ENCODE measurements at places on chromosomes 16 and 17. TPM values are rescaled to one million over a fixed set of nuclear protein-coding genes. Genes with fewer than 3 reads are reported as not detected.

DNA sequence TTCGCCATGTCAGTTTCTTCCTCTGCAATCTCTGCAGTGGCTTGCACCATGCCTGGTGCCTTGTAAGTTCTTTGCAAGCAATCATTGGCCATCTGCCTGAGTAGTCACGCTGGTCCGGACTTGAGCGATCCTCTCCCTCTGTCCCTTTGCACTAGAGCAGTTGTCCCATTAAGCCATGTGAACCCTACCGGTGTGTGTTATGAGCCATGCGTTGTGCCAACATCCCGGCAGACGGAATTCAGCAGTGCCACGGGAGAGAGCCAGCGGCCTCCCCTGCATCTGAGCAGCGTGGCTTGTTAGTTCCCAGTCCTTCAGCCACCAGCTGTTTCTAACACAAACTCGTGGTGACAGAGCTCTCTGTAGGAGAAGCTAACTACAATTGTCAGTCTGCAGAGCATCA lies 275.1 kb upstream of the HSBP1 start:
- H3K4me1 ChIP-seq = peaks cover 7% of the 10 kb centered on the region
- H3K4me3 ChIP-seq = no peak overlapping the region
- no peak overlapping the region for H3K27ac ChIP-seq
- DNase-seq = no peak

DNA sequence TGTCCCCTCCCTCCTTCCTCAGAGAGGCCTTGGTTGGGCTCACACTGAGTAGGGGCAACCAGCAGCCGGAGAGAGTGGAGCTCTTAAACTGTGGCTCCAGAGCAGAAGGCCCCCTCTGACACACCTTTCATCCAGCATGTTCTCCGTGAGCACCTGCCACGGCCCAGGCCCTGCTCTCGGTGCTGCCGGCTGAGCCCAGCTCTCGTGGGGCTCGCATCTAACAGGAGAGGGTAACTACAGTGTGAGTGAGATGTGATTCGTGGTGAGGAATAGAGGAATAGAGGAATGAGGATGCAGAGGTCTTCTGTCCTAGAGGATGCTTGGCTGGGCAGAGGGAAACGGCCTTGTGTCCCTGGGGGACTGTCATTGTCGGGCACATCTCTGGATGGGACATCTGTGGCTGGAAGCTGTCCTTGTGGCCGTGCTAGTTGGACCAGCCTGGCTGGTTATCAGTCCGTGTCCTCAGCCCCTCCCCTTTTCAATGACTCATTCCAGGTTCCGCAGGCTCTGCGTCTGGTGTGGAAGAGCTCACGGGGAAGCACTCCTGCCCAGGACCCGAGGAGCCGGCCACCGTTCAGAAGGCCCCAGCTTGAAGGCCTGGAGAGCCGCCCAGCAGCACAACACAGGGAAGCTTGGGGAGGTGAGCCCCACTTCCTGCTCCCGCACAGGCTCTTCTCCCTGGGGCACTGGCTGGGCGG lies 11.9 kb upstream of the DNASE1 start:
- H3K27me3 ChIP-seq = no peaks in the 10 kb centered on the region
- H3K27ac ChIP-seq = no peak overlapping the region
- no peak overlapping the region for H3K4me3 ChIP-seq
- peaks cover 13% of the 10 kb centered on the region for H3K4me1 ChIP-seq
- DNase-seq = peak; percentile 53

DNA sequence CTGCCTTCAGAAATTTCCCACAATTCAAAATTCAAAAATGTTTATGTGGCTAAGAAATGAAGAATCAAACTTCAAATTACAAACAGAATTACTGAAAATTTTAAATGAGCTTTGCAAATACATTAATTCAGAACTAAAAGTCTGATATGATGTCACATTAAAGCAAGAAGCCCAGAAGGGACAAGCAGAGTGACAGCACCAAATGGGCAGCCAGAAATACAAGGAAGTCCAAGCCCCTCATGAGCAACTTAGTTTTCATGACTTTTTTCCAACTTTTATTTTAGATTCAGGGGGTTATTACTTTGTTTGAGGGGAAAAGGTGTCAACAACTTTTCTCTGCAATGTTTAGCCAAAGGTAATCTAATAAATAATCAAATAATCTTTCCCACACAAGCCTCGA lies 21.5 kb downstream of the UBE2G1 start:
- peaks cover 2% of the 10 kb centered on the region for H3K36me3 ChIP-seq
- H3K4me1 ChIP-seq = no peaks in the 10 kb centered on the region
- no peaks in the 10 kb centered on the region for H3K27me3 ChIP-seq
- H3K4me3 ChIP-seq = no peak overlapping the region
- DNase-seq = no peak

The AMZ2 gene
- total RNA-seq = 147 TPM

- H3K4me1 ChIP-seq = no peaks in the 10 kb centered on the region
- no peak overlapping the region for H3K4me3 ChIP-seq
- peaks cover 16% of the 10 kb centered on the region for H3K36me3 ChIP-seq
Observed at GRCh38 chr16:53673189-53673588, 30.5 kb downstream of the RPGRIP1L start.

DNA sequence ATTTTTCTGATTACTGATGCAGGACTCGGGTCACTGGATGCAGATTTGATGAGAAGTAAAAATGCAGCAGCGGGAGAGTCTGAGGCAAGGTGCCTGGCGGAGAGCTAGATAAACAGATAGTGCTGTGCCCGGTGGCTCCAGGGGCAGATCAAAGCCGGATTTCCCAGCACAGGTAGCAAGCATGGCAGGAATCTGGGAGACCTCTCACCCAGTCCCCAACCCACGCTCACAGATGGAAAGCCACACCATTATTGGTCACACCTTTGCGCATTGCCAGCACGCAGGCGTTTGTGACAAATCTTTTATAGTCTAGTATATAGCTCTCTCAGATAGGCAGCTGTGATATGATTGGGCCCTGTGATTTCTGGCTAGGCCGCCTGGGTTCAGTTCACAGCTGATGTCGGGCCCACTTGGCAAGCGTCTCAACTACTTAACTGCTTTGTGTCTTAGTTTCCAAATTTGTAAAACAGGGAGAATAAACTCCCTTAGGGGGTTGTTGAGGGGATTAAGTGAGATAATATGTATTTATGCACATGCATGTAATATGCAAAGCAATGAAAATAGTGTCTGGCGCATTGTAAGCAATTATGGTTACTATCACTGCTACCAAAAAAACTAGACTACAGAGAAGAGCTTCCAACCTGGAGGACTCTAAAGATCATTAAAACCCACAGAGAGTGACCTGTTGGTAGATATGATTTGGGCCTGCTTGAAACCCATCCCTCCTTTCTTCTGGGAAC lies 42.0 kb upstream of the NFAT5 start:
- H3K27ac ChIP-seq = no peak overlapping the region
- H3K4me1 ChIP-seq = peaks cover 11% of the 10 kb centered on the region
- no peak overlapping the region for H3K4me3 ChIP-seq

The CD300A gene
- total RNA-seq = not detected

Data from MCF 10A (cell line).